ENCODE measurements at places on chromosomes 5 and 9.

DNA sequence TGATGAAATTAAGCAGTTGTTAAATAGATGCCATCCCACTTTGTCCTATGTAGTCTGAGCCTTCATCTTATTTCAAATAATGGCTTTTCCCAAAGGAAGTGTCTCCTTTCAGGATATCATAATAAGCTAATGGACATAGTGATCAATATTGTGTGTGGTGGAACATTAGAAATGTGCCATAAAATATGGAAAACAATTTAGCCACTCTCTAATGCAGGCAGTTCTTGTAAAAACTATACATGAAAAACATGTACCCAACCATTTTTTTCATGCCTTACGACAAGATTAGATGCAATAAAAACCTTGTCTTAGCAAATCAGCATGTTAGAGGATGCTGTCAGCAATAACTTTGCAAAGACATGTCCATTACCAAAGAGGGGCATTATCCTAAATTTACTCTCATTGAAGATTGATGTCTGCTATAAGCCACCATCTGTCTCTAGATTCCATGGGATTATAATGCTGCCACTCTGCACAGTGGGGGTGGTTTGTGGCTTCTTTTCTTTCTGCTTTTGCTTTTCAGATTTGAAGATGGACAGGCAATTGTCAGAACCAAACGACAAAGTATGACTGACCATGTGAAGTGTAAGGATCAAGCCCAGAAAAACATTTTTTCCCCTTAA is 724.0 kb upstream of the ZNF608 start:
- no peak for DNase-seq

- DNase-seq: no peak
These were observed 14.2 kb upstream of the MED10 start for GRCh38 chr5:6392561-6392960.

DNA sequence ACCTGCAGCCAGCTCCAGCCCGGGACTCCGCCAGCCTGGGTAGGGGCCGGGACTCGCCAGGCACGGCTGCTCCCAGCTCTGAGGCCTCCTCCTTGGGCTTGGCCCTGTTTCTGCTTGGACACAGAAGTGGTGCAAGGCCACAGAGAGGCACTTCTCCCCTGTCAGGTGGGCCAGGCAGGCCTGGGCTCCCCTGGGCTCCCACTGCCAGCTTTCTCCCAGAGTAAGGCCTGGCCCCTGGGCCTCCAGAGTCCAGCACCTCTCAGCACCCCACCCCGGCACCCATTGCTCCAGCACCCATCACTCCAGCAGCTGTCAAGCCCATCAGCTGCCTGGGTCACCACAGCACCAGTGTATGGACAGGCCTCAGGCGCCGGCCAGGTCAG is 71.1 kb upstream of the LRRTM2 start:
- DNase-seq: no peak

DNA sequence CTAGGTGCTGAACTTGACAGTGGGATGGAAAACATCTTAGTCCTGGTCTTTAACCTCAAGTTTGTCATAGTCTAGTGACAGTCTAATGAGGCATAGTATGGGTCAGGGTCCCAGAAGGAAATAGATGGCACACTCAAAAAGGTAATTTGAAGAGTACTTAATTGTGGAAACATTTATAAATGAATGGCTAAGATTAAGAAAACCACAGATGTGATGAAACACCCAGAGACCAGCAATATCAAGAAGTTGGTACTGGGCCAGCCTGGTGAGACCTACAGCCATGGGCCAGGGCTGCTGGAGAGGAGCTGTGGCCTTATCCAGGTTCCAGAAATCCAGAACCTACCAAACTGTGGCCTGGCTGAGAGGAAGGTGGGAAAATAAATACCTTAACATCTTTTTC is 93.5 kb upstream of the ATG10 start:
- DNase-seq: no peak

DNA sequence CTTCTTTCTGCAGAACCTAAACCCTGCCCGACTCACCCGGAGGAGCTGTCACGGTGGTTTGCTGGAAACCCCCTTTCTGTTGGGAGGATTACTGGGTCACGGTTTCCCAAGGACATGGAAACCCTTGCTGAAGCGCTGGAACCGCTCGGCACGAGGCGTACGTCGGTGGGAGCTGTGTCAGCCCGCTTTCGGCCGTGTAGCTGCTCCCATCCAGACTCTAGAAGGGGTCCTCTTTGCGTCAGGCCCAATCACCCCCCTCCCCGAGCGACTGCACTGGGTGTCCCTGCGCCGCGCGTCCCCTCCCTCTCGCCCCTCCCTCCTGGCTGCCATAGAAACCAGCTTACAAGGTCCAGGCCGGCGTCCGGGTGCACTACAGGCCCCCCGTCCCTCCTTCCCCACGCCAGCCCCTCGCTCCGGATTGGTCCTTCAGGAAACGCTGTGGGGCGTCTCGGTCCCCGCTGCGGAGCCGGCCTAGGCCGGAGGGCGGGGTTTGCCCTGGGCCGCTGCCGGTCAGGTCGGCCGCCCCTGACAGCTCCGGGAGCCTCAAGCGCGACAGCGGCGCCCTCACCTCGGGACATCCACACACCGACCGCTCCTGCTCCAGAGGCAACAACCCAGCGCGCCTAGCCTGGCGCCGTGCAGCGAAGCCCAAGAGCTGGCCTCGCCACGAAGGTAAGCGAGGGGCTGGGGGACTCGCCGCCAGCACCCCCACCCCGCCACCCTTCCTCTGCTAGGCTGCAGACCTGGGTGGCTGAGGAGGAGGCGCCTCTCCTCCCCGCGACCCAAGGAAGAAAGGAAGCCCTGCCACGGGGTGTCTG is at the start of gene NIM1K:
TSS of gene NIM1K (plus strand) at position 486 of the 818 bp plus-strand sequence. CDS start 53,551 bp downstream, outside the sequence.
- no peak for DNase-seq

DNA sequence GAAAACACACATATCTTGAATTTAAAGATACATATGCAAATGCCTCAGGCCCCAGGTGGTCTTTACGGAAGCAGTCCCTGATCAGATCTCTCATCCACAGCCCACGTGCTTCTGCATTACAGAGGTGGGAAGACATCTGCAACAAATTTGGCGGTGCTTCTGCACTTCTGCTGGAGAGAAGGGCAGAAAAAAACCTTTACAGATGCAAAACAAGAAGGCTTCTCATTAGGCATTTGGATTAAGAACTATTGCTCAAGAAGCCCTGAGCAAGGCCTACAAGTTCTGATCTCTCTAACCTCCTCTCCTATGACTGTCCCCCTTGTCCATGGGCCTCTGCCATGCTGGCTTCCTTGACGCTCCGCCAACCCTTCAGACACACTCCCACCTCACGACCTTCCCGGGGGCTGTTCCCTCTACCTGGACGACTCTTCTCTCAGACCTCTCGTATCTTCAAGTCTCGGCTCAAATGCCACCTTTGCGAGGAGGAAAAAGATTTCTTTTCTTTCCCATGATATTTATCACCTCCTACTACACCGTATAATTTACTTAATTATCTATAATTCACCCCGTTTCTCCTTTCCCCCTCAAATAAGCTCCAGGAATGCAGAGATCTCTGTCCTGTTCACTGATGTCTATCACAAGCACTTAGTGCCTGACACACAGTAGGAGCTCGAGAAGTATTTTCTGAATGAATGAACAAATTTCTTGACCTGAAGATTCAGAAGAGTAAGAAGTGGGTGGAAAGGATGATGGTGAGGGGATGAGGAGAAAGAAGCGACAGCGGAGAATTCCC is 1.1 kb downstream of the MTMR12 start:
- DNase-seq: no peak

DNA sequence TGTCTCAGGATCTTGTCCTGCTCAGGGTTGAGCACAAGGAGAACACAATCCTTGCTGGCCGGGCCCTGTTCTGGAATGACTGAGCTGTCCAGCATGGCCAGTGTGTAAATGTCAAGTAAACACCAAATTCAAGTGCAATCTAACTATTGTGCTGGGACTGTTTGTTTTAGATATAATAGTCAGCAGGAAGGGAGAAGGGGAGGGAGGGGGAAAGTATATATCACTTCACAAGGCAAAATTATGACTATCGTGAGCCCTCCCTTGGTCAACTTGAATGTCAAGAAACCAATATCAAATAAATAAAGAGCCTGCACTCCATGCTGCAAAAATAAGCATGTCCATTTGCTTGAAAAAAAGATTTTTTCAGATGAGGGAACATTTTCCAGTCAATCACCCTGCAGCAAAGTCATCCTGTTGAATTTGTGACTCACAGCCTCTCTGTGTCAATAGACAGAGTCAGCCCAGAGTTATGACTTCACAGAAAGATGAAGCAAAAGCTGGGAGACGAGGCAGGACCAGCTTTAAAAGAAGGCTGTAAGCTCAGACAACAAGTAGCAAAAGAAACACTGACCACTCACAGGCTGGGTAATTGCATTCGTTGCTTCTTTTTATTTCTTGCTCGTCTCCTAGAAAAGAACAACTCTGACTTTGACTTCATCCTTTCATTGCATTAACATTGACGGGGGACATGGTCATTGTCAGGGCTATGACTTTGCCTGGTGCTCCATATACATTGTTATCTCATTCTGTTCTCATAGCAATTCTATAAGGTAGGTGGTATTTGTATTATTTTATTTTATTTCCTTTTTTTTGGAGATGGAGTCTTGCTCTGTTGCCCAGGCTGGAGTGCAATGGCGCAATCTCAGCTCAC is 15.3 kb upstream of the KLF4 start:
- DNase-seq: no peak

GRCh38 chr9:129542741-129543140 is 78.2 kb downstream of the C9orf50 start:
- no peak for DNase-seq
